Stimulated activated naive CD4-positive, alpha-beta T cell (primary cell): ENCODE measurements at places on chromosomes 5 and 9.
A peak's percentile ranks its signal among the peaks of the same experiment; 100 is the strongest.

GRCh38 chr5:125229556-125229955 is 483.1 kb upstream of the ZNF608 start:
- no peak for DNase-seq

DNA sequence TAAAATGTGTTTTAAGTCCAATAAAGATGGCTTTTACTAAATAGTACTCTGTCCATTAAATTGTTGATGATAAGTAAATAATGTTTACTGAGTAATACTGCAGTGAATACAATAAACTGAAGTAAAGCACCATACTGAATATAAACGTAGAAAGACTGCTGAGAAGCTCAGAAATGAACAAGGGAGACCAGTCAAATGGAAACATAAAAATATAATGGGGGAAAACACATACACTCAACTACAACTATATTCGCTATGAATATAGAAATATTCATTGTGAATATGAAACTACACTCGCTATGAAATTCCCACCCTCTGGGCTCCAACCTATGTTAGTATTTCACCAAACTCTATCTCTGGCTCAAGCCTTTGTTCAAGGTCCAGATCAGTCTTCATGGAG is 41.9 kb upstream of the UBQLN1 start:
- no peak for DNase-seq

- no peak for DNase-seq
These were observed 55.9 kb downstream of the RASGEF1C start for GRCh38 chr5:180153099-180153498.

DNA sequence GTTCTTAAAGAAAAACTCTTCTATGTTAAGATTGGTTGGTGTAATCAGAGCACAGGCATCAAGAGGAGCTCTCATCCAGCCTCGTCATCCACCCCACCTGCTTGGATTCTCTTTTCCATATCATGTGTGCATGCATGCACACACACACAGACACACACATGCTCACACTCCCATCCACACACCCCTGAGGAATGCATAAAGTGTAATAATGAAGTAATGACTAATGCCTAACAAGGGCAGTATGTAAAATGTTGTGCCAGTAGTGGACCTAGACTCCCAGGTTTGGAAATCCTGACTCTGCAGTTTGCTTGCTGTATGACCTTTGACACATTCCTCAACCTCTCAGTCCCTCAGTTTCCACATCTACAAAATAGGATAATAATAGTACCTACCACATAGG is 280.0 kb upstream of the ANKRD55 start:
- no peak for DNase-seq

GRCh38 chr5:104612005-104612404 is 1049.4 kb upstream of the NUDT12 start:
- DNase-seq: no peak

DNA sequence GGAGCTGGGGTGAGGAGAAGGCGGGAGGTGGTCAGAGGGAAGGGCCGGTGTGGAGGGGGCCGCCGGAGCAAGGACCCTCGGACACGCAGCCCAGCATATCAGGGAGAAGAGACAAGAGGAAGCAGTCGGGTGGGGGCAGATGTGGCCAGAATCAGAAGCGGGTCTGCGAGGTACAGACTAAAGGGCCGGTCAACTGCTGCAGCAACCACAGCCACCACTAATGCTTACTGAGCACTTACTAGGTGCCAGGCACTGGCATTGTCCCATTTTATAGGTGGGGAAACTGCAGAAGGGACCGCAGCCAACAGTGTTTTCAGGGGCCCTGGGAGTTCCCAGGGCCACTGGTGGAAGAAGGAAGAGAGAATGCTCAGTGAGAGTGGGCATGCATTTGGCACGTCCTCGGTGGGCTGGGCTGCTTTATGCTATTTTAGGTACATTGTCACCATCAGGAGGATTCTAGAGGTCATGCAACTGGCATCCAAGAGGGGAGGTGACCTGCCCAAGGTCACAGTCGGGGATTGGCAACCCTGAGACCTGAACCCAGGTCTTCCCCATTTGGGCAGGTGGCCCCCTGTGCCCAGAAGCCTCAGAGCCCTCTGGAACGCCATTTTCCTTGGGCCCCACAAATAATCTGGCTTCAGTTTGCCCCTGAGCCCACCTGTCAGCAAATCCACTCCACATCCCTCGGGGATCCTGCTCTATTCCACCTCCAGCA is 53.4 kb downstream of the DUSP1 start:
- DNase-seq: no peak

GRCh38 chr5:39919876-39920275 is 495.1 kb upstream of the DAB2 start:
- DNase-seq: no peak

DNA sequence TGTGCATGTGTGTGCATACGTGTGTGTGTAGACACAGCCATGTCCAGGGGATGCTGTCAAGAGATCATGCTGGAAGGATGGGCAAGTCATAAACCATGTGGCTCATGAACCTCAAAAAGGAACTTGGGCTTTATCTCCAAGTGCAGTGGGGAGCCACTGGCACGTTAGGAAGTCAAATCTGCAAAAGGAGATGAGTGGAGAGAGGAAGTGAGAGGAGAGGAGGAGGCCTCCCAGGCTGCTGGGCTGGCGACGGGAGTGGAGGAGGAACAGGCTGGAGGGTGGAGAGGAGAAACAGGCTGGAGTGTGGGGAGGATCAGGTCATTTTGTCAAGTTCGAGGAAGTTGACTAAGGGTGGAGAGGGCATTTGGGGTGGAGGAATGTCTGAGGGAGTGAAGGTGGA is 29.2 kb upstream of the TIFAB start:
- DNase-seq: no peak

GRCh38 chr5:172002840-172003512 is 3.5 kb downstream of the FBXW11 start:
- no peak for DNase-seq

GRCh38 chr5:142769251-142769792 is 855 bp upstream of the ARHGAP26 start:
- no peak for DNase-seq

GRCh38 chr5:2758632-2759031 is 7.2 kb upstream of the IRX2 start:
- no peak for DNase-seq

DNA sequence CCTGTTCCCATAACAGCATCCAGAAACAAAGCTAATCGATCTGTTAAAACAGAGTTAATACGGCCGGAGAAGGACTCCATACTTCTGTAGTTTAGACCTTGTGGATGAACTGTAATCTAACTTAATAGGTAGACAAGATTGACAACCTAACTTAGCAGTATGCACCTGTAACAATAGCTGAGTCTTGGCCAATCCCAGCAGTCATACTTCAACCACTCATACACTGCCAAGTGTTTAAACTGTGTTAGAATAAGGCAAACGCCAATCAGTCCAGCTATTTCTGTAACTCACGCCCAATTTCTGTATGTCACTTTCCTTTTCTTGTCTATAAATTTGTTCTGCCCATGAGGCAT is 33.7 kb upstream of the MACIR start:
- no peak for DNase-seq

DNA sequence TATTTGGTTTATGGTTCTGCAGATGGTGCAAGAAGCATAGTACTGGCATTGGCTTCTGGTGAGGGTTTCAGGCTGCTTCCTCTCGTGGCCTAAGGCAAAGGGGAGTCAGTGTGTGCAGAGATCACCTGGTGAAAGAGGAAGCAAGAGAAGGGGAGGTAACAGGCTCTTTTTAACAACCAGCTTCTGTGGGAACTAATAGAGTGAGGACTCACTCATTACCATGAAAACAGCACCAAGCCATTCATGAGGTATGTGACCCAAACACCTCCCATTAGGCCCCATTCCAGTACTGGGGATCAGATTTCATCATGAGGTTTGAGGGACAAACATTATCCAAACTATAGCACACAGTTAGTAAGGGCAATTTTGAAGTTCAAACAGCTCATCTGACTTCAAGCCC is 263.5 kb downstream of the TMEM38B start:
- no peak for DNase-seq

DNA sequence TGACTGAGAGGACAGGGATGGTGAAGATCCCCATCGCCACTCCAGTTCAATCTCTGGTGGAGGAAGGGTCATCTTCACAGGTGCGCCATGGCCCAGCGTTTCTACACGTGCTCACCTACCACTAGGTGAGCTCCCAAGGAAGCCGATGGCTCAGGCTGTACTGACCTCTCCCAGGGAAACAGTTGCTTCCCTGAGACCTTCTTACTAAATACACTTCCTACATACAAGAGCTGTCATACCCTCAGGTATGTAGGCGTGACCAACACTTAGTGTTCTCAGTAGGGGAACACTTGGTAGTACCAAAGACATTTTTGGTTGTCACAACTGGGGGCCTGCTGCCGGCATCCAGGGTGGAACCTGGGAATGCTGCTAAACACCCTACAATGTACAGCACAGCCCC is 75.2 kb downstream of the TENT4A start:
- DNase-seq: no peak

DNA sequence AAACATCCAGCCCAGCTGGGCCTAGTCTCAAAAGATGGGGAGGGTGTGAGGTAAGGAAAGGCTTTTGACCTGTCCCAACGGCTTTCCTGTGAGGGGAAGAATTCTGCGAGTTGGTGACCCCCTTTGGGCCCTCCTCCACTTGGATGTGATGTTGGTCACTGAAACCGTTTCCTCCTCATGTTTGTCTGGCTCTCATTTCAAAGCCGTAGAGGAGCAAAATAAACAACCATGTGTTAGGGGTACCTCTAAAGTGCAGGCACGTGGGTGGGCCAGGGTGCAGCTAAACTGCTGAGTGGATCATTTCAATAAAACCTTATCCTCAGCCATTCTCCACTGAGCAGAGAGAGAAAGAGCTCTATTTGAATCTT is 84.3 kb upstream of the MELK start:
- no peak for DNase-seq

GRCh38 chr9:92147030-92147851 is 32.0 kb upstream of the SPTLC1 start:
- DNase-seq: no peak

- peak; percentile 15 for DNase-seq
These were observed 36.4 kb downstream of the MTMR12 start for GRCh38 chr5:32276173-32276853.

- no peak for DNase-seq
These were observed 330.1 kb downstream of the EFNA5 start for GRCh38 chr5:107340631-107341030.

DNA sequence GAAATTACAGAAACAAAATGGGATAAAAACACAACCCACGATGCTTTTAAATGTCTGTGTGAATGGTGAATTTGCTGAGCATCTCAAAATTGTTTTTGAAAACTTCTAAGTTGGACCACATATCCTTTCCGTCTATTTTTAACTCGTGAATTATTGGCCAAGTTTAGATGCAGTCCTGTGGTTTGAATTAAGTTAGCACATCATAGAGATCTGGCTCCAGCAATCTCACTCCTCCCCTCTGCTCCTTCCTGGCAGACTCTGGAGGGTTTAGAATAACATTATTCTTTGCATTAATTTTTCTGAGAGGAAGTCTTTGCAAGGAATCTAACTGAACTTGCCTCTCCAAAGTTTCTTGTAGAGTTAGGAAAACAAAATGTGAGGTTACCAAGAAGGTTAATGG is 14.5 kb upstream of the ANKRD55 start:
- no peak for DNase-seq

- no peak for DNase-seq
These were observed 345.1 kb downstream of the SPATA31D1 start for GRCh38 chr9:82333671-82334070.
